ENCODE measurements at places on chromosomes 4 and X. TPM values are rescaled to one million over a fixed set of nuclear protein-coding genes. Genes with fewer than 3 reads are reported as not detected.
A peak's percentile ranks its signal among the peaks of the same experiment; 100 is the strongest.

Gene SORBS2
- total RNA-seq, result 4.2 TPM

DNA sequence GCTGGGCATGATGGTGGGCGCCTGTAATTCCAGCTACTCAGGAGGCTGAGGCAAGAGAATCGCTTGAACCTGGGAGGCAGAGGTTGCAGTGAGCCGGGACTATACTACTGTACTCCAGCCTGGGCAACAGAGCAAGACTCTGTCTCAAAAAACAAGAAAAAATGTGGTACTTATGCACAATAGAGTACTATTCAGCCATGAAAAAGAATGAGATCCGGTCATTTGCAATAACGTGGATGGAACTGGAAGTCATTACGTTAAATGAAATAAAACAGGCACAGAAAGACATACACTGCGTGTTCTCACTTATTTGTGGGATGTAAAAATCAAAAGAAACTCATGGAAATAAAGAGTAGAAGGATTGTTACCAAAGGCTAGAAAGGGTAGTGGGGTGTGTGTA, 12.1 kb downstream of the RPGR start:
- DNase-seq, result no peak

GRCh38 chr4:27206009-27206408, 345.4 kb downstream of the STIM2 start:
- no peak for DNase-seq

- no peak for DNase-seq
Observed at GRCh38 chr4:109462297-109462696, 28.7 kb downstream of the SEC24B start.

Gene RBM46
- not detected for total RNA-seq

Gene PNMA3
- not detected for total RNA-seq

Gene TGIF2LX
- total RNA-seq, result not detected

Gene LRIT3
- total RNA-seq, result not detected

DNA sequence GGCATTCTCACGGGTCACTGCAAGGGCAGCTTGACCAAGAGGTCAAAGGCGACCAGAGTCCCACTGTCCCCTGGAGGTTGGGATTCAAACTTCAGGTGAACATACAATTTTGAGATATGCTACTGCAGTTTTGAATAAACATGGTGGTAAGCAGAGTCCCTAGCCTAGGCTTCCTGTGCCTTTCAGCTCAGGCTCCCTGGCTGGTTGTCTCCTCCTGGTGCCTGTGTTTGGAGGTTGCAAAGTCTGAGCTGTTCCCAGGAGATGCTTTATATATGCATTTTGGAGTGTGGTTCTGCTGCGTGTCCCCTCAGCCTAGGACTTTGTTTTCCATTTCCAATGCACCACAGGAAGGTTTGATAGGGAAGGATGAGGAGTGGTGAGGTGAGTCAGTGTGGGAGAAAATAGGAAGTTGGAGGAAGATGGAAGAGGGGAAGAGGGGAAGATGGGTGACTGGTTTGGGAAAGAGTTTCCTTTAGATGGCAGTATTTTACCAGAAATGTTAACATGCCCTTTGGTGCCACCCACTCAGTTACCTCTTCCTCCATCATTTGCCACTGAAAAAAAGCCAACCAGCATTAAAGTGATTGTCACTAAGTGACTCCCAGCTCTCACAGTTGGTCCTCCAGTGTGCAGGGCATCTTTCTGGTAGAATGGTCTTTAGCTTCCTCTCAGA, 211.7 kb upstream of the AGTR2 start:
- no peak for DNase-seq

GRCh38 chrX:23497919-23498318, 163.3 kb downstream of the PTCHD1 start:
- DNase-seq, result no peak

GRCh38 chr4:27429364-27429871, 568.8 kb downstream of the STIM2 start:
- no peak for DNase-seq

- peak; percentile 82 for DNase-seq
Observed at GRCh38 chr4:78922207-78922606, 17.0 kb downstream of the PAQR3 start.

Gene NOX1
- total RNA-seq, result not detected

Gene SPATA4
- not detected for total RNA-seq

DNA sequence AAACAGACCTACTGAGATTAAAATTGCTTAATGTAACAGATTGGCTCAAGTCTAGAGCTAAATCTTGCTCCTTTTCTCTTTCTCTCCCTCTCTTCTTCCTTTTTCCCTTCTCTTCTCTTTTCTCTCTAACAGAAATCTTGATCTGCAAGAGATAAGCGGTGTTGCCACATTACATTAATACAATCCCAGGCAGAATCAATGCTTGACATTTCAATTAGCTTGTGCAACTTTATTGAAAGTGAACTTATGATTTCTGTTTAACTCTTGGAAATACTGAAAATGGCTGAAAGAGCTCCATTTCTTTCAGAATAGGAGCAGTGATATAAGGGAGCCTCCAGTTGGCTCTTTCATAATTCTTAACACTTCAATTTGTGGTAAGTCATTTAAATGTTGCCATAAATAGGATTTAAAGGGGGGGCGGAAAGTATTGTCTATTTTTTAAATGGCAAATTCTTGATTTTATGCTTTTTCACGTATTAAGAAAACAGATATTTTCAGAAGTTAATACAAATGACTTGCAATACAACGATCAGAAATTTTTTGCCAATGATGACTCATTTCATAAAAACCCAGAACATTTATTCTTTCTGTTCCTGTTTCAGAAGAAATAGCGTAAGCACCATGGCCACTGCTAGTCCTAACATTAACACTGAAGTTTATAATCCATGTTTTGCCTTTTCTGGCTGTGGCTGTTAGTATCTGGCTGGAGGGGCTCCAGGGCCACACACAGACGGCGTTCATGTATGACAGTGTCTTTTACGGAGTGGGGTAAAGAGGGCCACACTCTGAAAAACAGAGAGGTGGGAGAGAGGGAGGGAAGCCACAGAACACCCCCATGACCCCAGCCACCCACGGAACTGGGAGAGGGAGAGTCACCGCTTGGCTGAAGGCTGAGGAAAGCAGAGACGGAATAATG, 115.7 kb upstream of the FAT1 start:
- peak; percentile 84 for DNase-seq

Gene REELD1
- not detected for total RNA-seq

Gene TLR8
- total RNA-seq, result not detected
